Ureter (tissue), 1 donor: ENCODE measurements at places on chromosomes 13 and 19. TPM values are rescaled to one million over a fixed set of nuclear protein-coding genes. Genes with fewer than 3 reads are reported as not detected.

Gene ALOX5AP
- 10.7 TPM for total RNA-seq

Gene TMEM238
- total RNA-seq = 20.8 TPM

Gene DNAAF3
- 1.6 TPM for total RNA-seq

Gene SLC15A1
- total RNA-seq = 8.9 TPM

Gene SLC25A42
- 19.6 TPM for total RNA-seq

Gene FCAR
- 0.39 TPM for total RNA-seq

Gene CYP4F11
- total RNA-seq = 9.3 TPM
